Natural killer cell treated with Interleukin-12 subunit alpha and Interleukin-12 subunit beta and Interleukin-15 and Interleukin-18, amount 100 ng/mL, for 72 hours (primary cell): ENCODE measurements at places on chromosomes 5 and 9.

DNA sequence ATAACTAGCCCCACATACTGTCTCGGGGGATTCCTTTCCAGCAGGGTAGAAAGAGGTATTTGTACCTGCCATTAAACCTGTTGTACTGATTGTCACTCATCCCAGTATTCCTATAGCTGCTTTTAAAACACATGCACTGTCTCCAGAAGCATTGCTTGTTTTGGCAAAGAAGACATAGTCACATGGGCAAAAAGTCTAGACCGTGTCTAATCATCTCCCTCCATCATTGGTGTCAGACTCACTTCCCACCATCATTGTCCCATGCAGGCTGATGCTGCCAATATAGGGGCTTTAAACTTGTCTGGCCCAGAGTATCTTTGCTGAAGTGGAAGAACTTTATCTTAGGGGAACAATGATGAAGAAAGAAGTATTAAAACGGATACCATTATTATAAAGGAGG is 12.6 kb downstream of the DNAJC21 start:
- DNase-seq = no peak

- DNase-seq = no peak
These were observed 95.6 kb downstream of the MLLT3 start for GRCh38 chr9:20526500-20527319.

DNA sequence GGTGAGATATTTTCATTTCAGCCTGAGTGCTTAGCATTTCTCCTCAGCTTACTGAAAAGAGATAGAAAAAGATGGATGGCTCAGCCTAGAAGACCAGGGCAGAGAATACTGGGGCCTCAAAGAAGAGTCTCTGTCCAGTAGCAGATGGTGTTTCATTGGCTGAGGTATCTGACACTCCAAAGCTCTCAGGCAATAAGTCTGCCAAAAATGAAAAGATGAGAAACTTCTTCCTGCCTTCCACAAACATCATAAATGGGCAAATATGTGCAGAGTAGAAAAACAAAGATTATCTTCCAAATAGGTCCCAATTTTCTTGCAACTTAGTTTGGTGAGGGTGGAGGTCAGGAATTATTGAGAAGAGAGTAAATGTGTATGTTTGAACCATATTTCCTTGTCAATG is 87.4 kb upstream of the ICE1 start:
- DNase-seq = no peak

DNA sequence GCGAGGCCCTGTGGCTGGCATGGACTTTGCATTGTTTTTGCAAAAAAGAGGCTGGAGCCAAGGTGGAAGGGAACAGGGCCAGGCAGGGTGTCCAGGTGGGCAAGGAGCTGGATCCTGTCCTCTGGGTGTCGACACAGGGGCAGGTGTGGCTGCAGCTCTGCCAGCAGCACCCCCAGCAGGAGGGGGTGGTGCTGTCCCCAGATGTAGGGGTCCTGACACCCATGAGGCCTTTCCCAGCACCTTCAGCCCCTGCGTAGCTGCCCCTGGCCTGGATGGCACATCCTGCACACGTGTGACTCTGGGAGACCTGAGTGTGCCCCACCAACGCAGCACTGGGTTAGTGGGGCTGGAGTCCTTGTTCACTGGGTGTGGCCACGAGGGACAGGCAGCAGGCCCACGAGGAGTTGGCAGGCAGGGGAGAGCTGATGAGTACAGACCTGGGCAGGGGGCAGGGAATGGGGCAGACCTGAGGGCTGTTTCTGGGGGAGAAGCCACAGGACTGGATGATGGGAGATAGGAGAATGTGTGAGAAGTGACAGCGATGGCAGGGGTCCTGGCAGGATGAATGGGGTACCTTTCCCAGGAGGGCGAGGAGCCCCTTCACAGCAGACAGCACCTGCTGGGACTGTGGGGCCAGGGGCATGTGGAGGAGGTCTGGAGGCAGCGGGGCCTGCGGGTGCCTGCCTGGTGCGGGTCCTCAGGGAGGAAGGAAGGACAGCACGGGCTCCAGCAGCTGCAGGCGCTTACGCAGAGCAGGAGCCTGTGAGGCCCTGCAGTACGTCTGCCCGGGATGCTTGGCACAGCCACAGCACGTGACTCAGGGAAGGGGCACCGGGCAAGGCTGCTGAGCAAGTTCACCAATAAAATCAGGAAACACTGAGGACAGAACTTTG is 3.6 kb upstream of the RASGEF1C start:
- DNase-seq = no peak

DNA sequence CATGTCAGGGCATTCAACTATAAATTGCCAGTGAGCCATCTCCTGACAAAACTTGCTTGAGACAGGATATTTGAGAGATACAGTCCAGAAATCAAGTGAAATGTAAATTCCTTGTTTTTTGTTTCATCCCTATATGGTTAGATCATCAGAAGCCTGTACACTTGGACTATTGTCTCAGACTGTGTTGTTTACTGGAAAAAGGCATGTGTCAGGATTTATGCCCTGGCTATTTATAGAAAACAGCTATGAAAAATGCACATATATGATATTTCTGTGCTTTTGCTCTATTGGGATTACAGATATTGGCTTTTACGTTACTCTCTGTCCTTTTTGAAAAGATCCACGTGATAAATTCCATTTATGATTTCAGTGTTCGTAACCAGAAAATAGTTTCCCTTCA is 44.2 kb downstream of the IL31RA start:
- DNase-seq = no peak

DNA sequence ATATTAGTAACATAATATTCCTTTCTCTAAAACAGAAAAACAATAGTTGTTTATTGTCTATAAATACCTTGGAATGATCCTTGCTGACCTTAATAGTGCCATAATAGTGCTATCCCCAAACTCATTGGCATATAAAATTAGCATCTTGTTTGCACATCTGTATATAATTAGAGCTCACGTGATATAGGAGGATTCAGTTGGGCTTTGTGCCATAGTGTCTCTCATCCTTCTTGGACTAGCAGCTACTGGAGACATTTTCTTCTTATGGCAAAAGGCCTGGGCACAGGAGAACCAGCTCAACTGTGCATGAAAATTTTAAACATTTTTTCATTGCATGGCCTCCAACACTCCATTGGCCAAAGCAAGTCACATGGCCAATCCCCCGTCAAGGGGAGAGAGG is 342.5 kb downstream of the SPATA31D1 start:
- no peak for DNase-seq

DNA sequence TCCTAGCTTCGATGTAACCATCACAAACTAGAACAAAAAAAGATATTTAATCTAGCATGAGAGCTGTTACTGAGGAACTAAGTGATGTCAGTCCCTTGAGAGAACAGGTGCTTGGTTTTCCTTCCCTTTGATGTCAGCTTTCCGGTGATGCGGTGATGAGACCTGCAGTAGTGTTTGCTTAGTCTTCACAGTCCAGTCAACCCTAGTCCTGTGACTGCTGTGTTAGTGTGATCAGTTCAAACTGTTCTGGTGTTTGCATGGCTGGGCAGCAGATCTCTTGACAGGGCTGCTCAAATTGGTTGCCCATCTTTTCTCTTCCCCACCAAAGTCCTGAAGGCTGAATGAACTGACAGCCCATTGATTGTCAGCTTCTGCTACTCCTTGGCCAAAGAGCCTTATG is 608.6 kb upstream of the DAB2 start:
- no peak for DNase-seq

DNA sequence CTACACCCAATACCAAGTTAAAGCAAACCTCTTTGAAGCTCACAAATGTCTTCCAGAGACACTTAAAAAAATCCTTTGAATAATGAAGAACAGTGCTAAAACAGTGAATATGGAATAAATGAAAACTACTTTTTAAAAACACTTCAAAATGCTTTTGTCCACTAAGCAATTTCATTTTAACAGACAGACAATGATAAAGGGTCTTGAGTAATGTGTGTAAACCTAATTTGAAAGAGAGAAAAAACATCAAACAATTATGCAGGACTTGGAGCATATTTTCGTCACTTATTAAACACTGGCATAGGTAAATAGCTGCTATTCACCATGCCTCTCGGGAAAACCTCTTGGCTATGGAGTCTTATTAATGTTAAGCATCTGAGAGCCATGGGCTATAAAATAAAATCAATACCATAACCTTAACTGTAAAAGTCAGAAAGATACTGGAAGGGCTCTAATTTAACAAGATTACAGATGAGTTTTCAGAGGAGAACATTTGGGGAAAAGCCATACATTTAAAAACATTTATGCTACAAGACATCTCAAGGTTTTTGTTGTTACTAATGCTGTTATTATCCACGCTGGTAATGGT is 177.8 kb downstream of the NFIB start:
- no peak for DNase-seq

- DNase-seq = no peak
These were observed 45.7 kb downstream of the RNF145 start for GRCh38 chr5:159163701-159164046.

- no peak for DNase-seq
These were observed 17.9 kb upstream of the EGFL7 start for GRCh38 chr9:136644593-136645351.
